ENCODE measurements at places on chromosomes 1 and 21.

DNA sequence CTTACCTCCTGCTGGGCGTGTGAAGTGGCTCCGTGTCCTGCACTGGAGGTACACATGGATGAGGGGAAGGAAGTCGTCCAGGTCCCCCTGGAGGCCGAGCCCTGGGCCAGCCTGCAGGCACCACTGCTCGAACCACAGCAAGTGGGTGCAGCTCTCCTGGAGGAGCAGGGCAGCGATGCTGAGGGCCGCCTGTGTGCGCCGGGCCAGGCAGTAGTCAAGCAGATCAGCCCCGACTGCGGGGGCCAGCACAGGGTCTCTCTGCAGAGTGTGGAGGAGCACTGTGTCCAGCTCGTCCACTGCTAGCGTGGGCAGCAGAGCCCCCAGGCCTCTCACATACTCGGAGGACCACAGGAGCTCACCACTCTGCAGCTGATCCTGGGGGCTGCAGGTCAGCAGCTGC lies 45.9 kb downstream of the URB1 start:
- DNase-seq: no peak

DNA sequence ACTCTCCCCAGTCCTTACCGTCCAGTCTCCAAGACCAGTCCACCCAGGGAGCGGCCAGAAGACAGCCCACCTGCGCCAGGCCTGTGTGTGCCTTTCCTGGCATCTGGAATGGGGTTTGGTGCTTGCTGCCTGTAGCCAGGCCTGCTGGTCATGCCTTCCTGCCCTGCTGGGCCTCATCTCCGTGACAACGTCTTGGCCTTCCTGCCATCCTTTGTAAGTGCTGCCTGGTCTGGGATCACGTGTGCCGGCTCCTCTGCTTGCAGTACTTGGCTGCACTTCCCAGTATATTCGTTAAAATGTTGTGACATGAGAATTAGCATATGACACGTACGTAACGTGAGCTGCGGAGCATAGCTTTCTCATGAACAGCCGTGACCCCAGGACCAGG lies 145.3 kb upstream of the COL6A1 start:
- DNase-seq: no peak

DNA sequence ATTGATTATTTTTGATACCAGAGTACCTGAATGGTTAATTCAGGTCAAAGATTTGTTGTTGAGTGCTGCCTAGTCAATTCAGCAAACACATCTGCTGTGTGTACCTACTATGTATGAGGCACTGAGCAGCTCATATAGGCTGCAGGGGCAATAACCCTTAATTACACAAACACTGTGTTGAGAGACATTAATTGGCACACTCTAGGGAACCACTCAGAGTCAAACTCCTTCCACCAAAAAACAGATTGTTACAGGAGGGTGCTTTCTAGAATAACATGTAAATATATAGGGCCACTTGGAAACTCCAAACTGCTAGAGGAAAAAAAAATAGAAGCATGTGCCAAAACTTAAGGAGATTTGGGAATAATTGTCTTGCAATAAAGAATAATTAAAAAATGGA lies 31.3 kb downstream of the UBE2U start:
- DNase-seq: no peak

GRCh38 chr1:111596499-111596898 lies 23.1 kb upstream of the RAP1A start:
- peak; percentile 66 for DNase-seq

- DNase-seq: no peak
Measured at GRCh38 chr1:72186733-72187307, 95.5 kb downstream of the NEGR1 start.

DNA sequence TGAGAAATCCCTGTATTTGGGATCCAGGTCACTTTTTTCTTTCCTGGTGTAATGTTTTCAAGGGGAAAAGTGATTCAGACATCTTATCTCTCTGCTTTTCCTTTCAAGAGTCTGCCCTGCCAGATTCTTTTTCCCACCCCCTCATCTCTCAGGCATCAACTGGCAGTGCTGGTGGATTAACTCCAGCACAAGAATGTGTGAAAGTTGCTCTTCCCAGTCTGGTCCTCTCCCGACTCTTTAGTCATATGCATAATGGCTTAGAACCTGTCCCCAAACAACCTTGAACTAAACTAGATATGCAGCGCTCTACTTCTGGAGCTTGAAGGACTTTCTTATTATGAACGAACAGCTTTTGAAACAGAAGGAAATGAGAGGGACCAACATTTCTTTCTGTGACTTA lies 88.5 kb downstream of the SLC44A5 start:
- DNase-seq: no peak

- DNase-seq: no peak
Measured at GRCh38 chr1:156828400-156829124, 11.9 kb upstream of the SH2D2A start.

DNA sequence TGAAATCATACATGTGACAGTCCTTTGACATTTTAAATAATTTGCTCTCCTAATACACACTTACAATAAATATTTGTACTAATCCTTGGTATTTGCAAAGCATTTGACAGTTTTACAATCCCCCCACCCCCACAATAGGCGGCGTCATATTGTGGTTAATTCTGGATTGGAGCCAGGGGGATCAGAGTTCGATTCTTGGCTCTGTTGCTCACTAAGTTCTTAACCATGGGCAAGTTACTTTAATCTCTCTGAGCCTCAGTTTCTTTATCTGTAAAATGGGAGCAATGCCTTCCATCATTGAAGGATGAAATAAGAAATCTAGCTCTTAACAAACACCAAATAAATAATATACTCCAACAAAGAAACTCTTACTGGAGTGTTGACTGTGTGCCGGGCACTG lies 23.8 kb downstream of the CACNA1S start:
- no peak for DNase-seq

GRCh38 chr1:100526894-100527293 lies 11.0 kb upstream of the GPR88 start:
- DNase-seq: no peak

GRCh38 chr21:37711836-37712568 lies 204.3 kb downstream of the KCNJ6 start:
- DNase-seq: peak; percentile 44

- DNase-seq: no peak
Measured at GRCh38 chr1:16484931-16485330, 29.2 kb downstream of the RNU1-1 start.

- peak; percentile 73 for DNase-seq
Measured at GRCh38 chr1:21342961-21343838, 52.9 kb upstream of the ECE1 start.

DNA sequence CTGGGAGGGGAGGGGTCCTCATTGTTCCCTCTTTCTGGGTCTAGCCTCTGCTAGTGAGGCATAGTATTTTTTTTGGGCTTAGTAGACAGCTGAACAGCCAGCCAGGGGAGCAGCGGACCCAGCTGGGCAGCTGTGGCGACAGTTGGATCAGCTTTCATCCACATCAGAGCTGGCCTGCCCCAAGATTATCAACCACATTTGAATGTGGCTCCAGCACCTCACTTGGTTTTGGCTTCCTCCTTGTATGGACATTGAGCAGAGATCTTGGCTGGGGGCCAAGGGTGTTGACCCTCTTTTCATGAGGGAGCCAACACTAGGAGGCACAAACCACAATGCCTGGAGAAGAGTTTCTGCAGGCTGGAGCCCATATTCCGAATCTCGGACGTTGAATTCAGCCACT lies 25.0 kb downstream of the WNT4 start:
- DNase-seq: no peak

DNA sequence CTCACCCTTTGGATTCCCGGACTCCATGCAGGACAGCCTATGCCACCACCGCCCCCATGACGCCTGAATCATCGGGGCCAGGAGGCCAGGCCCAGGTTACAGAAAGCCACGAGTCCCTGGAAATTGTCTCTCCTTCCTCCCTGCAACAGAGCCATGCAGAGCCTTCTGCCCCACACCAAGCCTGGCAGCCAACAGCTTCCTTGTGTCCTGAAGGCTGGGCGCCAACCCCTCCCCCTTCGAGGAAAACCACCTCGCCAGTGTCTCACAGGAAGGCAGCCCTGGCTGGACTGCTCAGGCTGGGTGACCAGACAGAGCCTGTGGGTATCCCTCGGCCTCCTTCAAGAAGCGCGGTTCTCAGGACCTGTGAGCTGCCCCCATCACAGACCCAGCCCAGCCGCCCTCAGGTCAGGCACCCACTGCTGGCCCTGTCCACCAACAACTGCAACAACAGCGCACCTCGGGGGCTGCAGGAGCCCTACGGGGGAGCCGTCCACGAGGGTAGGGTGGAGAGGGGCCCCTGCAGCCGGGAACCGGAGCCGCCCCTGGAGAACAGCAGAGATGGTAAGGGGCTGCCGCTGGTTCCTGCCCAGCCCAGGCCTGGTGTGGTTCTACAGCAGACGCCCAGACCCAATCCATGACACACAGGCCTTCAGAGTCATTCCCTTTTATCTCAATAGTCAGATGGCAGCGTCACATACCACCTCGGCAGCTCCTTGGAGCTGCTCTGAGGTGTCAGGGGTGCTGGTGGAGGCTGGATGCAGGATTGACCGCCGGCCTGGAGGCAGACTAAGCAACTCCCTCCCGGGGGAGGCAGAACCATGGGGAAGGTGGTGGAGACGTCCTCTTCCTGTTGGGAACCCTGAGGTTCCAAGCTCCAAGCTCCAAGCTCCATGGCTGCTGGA lies 23.7 kb downstream of the KIAA1614 start:
- DNase-seq: no peak

GRCh38 chr1:100132566-100133477 lies at the start of the genes SASS6 and TRMT13:
SASS6 (minus strand) TSS chr1:100132930; CDS start chr1:100132814, 116 bp downstream.
TRMT13 (plus strand) TSS chr1:100133163; CDS start chr1:100133169, 6 bp downstream.
- peak; percentile 97 for DNase-seq

- DNase-seq: no peak
Measured at GRCh38 chr1:199101139-199101538, 462.3 kb downstream of the PTPRC start.

- DNase-seq: peak; percentile 13
Measured at GRCh38 chr1:41955461-41956159, 36.9 kb upstream of the HIVEP3 start.

GRCh38 chr1:75615613-75616435 lies 4.9 kb upstream of the SLC44A5 start:
- DNase-seq: no peak

DNA sequence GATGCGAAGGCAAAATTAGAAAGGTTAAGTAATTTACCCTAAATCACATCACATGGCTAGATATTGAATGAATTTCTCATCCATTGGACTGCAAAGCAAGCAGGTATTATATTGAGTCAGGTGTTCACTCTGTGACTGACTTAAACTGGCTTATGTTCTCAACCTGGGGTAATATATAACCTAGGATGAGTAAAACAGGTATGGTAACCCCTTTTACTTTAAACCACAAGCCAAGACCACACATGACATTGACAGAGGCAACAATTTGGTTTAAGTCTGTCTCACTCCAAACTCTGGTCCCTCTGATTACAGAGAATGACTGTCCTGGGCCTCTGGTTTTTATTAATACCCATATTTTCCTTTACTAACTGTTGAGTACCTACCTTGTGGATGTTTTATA lies 33.3 kb downstream of the MAEL start:
- no peak for DNase-seq

DNA sequence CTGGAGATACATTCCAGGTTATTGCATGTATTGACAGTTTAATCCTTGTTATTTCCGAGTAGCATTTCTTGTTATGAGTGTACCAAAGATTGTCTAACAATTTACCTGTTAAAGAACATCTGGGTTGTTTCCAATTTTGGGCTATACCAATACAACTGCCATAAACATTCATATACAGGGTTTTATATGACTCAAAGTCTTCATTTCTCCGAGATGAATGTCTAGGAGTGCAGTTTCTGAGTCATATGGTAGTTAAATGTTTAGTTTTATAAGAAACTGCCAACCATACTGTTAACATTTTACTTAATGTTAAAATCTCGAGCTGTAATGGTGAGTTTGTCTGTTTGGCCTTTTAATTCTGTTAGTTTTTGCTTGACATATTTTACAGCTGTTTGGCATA lies 10.0 kb downstream of the RAB4A start:
- DNase-seq: peak; percentile 77

GRCh38 chr1:6353955-6354658 lies 39.5 kb downstream of the ACOT7 start:
- DNase-seq: no peak

DNA sequence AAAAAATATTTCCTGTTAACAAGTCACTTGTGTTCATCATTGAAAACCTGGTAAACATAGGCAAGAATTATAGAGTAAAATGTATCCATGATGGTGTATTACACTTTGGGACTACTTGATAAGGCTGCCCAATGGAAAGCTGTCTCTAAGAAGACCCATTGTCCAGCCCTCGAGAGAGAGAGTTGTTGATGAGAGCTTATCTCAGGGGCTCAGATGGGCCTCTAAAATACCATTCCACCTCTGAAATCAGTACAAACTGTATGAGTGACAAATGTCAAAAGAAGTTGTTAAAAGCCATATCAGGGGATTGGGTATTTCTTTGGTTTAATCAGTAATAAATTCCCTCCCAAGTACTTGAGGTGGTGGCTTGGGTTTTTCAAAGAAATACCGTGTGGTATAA lies 96.1 kb downstream of the KCNK1 start:
- no peak for DNase-seq

DNA sequence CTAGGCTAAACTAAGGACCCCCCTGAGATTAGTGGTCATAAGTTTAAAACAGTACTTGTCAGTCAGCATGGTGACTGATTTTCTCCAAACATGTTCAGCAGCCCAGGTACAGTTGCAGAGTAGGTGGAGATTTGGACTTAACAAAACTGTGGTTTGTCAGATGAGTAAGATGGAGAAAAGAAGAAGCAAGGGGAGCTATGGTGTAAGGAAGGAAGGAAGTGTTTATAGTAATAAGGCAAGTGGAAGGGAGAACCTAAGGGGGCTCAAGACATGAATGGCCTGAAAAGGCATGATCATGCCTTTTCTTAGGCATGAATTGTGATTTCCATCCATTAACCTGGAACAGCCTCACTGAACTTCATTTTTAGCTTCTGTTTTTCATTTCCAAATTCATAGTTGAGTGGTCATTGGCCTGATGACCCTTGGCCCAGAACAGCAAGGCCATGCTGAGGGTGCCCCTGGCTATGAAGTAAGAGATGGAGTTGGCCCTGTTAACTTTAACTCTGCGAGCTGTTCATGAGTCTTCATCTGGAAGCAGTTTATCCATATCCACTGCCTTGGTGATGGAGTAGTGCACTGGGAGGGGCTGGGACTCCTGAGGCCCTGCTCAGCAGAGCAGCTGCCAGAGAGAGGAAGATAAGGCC lies 60.7 kb downstream of the LRRC8D start:
- DNase-seq: peak; percentile 59

DNA sequence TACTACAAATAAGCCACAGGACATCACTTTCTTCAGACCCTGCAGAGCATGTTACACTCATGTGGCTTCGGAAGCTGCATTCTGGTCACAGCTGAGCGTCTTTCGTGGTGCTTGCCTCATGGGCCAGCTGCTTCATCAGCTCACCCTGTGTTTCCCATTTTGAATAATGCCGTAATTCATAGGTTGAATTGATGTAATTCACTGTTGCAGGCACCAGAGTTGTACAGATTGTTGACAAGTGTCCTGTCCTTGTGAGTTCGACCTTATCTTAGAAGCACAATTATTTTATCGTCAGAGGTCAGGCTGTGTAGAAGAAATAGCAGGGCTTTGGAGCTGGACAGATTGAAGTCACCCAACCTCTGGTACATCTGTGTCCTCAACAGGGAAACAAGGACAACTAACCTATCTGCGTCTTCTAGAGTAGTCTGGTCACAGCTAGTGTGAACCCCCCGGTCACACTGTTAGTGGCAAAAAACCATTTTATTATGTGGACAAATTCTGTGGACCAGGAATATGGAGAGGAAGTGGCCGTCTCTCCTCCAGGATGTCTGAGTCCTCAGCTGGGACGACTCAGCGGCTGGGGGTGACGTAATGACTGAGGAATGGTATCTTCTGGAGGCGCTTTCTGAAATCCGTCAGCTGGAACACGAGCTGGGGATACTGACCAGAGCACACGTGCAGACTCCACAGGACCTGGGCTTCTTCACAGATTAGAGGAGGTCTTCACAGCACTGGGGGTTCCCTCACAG lies 17.8 kb downstream of the PKNOX1 start:
- no peak for DNase-seq
